ENCODE measurements at places on chromosomes 1 and 21. TPM values are rescaled to one million over a fixed set of nuclear protein-coding genes. Genes with fewer than 3 reads are reported as not detected.

- DNase-seq = no peak
These were observed 545.2 kb upstream of the BRINP3 start for GRCh38 chr1:191022856-191023255.

DNA sequence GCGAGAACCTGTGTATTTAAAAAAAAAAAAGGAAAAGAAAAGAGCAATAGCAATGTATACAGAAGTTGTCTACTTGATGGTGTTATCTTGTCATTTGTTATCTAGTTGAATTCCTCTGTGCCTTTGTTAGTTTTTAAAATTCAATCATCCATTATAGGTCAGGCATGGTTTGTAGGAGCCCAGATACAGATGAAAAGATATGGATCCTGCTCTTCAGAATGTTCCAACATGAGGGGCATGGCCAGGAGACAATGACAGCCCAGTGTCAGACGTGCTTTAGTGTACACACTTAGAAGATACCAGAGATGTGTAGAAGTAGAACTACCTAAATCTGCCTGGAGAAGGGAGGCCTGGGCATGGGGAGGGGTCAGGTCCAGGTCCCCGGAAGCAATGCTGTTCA is 16.6 kb downstream of the MTARC2 start:
- no peak for DNase-seq

DNA sequence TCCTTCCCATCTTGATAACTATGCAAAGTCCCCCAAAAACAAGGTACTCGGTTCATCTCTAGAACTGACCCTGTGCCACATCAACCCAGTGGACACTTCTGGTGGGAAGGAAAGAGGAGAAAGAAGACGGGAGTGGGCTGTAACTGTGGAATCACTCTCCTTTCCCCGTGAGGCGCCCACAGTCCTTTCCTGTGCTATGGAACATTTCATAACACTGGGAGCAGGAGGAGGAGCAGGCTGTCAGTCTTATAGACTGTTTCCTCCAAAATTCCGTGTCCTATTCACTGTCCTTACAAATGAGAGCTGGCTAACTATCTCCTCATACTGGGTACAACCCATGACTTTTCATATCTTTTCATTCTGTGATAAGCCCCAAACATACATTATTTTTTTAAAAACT is 40.7 kb downstream of the PLEKHA6 start:
- no peak for DNase-seq

DNA sequence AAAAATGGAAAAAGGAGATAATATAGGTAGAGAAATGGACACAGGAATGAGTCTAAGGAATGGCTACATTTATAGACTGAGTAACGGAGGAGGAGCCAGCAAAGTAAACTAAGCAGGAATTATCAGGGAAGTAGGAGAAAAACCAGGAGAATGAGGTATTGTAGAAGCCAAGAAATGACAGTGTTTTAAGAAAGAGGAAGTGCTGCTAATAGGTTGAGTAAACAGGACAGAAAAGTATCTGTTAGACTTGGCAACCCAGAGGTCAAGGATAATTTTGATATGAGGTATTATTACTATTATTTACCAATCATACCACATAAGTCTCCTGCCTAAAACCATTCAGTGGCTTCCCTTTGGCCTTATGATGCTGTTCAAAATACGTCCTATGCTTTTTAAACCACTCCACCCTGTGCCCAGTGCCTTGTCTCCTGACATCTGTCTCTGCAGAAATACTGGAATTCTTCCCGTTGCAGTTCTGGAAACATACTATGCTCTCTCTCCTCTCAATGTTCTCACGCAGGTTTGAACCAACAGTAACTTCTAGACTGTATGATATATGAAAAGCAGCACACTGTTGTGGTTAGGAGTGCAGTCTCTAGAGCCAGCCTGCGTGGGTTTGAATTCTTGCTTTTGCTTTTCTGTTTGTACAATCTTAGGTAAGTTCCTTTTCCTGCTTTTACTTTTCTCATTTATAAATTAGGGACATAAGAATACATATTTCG is 24.6 kb upstream of the NEK7 start:
- DNase-seq = no peak

DNA sequence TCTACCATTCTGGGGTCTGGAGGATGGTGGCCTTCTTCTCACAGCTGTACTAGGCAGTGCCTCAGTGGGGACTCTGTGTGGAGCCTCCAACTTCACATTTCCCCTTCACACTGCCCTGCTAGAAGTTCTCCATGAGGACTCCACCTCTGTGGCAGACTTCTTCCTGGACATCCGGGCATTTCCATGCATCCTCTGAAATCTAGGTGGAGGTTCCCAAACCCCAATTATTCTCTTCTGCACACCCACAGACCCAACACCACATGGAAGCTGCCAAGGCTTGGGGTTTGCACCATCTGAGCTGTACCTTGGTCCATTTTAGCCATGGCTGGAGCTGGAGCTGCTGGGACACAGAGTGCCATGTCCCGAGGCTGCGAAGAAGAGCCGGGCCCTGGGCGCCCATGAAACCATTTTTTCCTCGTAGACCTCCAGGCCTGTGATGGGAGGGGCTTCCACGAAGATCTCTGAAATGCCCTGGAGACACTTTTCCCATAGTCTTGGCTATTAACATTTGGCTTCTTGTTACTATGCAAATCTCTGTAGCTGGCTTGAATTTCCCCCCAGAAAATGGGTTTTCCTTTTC is 170.5 kb downstream of the FOXD2 start:
- DNase-seq = no peak

DNA sequence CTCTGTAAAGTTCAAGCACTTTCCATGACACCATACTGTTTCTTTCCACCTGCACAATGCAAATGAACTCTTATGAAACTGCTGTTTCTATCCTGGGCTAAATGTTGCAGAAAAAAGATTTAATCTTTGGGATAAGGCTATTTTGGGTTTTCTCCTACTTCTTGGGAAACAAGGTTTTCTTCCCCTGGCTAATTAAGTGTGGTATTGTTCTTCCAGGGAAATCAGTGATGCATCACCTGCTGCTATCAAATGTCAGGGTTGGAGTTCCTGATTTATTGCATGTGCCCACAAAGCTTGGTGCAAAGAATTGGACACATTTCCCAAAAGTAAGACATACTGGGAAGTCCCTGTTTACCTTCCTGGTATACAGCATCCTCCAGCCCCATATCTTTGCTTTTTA is 6.0 kb upstream of the RGS4 start:
- DNase-seq = no peak

The ZNF695 gene
- polyA plus RNA-seq = 4.4 TPM

The GRIK3 gene
- polyA plus RNA-seq = 0.54 TPM

The FAM72B gene
- 7.7 TPM for polyA plus RNA-seq

The SLC27A3 gene
- 41.6 TPM for polyA plus RNA-seq

The GPA33 gene
- 0.24 TPM for polyA plus RNA-seq

All from right lung (tissue), 10 donors.